CD4-positive, alpha-beta T cell treated with Interleukin-2 at 100 ng/mL for 4 hours (primary cell): ENCODE measurements at places on chromosomes 12 and 14.
A peak's percentile ranks its signal among the peaks of the same experiment; 100 is the strongest.

- DNase-seq = no peak
Observed at GRCh38 chr14:88791629-88792472, 902 bp downstream of the EML5 start.

- no peak for DNase-seq
Observed at GRCh38 chr12:56983386-56983785, 23.0 kb downstream of the ZBTB39 start.

- DNase-seq = peak; percentile 24
Observed at GRCh38 chr14:58298477-58299400, at the start of gene ARID4A. TSS of gene ARID4A (plus strand) at chr14:58298555. CDS start at chr14:58299855, 1,300 bp downstream.

DNA sequence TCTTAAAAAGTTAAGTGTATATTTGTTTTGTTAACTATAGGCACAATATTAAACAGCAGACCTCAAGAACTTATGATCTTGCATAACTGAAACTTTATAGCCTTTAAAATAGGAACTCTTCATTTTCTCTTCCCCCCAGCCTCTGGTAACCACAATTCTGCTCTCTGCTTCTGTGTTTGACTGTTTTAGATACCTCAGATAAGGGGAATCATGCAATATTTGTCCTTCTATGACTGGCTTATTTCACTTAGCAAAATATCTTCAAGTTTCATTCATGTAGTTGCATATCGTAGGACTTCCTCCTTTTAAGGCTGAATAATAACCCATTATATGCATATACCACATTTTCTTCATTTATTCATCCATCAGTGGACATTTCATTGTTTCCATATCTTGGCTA is 131.3 kb downstream of the PTPRO start:
- no peak for DNase-seq

GRCh38 chr12:56163533-56164344 is 5.6 kb downstream of the MYL6 start:
- DNase-seq = no peak

GRCh38 chr12:30440826-30441602 is 254.7 kb downstream of the IPO8 start:
- no peak for DNase-seq

- DNase-seq = no peak
Observed at GRCh38 chr14:94992046-94992445, 165.3 kb downstream of the DICER1 start.

- DNase-seq = no peak
Observed at GRCh38 chr14:49553106-49553505, 33.1 kb downstream of the RPS29 start.

DNA sequence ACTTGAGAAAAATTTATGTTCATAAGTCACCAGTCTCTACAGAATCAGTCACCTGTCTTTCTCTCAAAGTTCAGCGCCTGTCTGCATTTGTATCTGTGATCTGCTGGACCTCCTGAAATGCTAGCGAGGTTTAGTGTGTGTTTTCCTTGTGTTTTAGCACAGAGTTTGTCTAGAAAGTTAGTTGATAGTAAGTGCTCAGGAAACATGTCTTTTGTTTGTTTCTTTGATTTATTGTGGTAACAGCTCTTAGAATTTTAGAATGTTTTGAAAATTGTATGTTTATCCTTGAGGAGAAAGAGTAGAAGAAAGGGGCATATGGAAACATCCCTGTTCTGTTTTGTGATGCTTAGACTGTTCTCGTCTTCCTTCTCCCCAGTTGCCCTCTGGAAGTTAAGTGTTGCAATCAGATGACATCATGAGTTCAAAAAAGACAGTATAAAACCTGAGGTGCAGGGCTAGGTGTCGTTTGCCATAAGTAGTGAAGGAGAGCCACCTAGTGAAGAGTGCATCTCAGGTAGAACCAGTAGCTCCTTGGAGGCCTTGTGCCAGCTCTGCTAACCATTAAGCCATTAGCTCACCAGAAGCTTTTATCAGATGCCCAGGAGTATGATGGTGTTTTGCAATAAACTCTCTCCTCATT is 44.8 kb downstream of the FBXW8 start:
- peak; percentile 35 for DNase-seq

- no peak for DNase-seq
Observed at GRCh38 chr12:8831116-8831515, 8.7 kb downstream of the A2ML1 start.

- DNase-seq = no peak
Observed at GRCh38 chr12:95238150-95238549, 20.5 kb downstream of the VEZT start.

DNA sequence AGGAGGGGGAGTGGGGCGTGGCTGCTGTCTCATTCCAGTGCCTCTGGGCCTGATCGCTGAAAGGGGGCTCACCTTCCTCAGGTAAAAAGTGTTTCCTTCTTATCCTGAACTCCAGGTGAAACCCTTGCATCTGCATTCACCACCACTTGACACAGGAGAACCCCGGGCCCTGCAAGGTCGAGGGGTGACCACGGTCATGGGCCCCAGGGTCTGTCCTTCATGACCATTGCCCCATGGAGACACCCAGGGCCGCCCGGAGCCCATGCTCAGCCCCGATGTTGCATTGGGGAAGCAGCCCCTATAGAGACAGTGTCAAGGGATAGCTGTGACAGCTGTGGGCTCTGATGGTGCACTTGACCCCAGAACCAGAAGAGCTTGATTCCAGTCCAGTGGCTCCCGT is 34.4 kb upstream of the DYNC1H1 start:
- DNase-seq = no peak

- no peak for DNase-seq
Observed at GRCh38 chr12:12239127-12239526, 27.7 kb downstream of the LRP6 start.

GRCh38 chr14:68702578-68702977 is 90.3 kb downstream of the ZFP36L1 start:
- DNase-seq = no peak

DNA sequence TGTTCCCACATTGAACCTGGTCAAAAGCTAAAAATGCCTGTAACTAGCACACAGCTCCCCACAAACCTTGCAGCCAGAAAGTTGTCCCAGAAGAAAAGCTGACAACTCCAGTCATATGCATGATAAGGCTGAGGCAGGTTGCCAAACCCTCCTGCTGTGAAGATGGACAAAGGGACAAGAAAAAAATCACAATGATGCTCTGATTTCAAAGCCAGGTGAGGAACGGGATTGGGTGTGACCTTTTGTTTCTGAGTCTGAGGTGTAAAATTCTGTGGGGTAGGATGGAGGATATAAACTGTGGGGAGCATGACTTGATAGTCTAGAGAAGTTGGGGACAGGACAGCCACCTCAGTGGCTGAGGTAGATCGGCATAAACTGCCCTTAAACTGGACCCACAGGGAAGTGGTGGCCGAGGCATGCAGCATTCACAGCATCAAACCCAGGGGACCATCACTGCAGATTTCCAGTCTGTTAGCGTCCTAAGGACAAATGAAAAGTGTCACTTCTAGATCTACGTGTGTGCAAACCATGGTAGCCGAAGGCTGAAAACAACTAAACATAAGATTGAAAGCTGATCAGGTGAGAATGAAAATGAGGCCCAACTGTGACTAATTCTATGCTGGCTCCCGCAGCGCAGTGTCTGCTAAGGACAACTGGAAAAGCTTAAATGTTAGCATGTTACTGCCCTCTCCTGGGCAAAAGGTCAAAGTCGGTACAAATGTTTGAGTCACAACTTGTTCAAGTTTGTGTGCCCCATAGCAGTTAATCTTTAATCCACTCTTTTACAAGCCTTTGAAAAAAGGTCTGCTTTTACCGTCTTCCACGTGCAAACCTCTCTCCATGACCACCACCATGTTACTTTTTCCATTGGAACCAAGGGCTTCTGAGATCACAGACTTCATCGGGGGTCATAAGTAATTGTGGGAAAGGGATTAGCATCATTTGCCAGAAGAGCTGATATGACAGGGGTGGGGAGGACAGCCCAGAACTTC is 39.8 kb downstream of the GRIN2B start:
- no peak for DNase-seq

- no peak for DNase-seq
Observed at GRCh38 chr12:74619084-74619483, 81.4 kb downstream of the ATXN7L3B start.

DNA sequence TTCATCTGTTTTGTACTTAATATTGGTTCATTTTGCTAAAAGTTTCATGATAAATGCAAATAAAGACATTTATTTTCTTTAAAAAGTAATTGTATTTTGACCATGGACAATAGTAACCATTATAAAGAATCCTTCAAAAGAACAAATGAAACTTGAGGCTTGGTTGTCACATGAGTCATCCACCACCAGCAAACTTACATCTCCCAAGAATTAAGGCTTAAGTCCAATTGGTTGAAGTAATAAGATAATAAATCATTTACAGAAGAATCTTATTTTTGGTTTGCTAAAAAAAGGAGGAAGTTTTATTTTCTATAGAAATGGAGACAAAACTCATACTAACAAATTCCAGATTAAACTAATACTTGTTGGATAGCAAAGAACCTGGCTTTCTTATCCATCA is 84.8 kb upstream of the KITLG start:
- DNase-seq = no peak

DNA sequence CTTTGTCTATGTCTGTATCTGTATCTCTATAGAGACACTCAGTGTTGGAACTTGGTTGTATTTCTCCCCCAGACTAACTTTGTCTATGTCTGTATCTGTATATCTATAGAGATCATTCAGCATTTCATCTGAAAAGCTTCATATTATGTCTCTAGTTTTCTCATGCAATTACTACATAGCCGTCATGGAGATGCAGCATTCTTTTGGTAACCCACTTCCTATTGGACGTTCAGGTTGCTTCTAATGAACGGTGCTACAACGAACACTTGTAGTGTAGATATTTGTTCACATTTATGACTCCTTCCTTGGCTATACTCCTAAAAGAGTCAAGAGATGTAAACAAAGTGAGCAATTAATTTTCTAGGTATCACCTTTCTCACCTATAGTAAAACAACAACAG is 81.5 kb upstream of the KCNA1 start:
- no peak for DNase-seq

DNA sequence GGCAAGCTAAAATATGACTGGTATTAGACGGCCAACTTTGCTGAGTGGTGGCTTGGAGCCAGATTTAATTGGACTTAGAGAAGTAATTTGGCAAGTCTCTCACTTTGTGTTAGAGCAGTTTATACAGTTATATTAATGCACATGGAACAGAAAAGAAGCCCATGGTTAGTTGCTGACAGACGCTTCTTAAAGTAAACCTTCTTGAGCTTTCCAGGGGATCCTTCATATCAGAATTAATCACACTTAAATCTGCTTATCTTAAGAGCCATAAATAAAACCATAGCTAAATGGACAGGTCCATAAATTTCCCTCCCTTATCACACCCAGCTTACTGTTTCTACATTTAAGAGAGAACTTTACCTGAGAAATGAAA is 9.6 kb downstream of the GSG1 start:
- DNase-seq = no peak

DNA sequence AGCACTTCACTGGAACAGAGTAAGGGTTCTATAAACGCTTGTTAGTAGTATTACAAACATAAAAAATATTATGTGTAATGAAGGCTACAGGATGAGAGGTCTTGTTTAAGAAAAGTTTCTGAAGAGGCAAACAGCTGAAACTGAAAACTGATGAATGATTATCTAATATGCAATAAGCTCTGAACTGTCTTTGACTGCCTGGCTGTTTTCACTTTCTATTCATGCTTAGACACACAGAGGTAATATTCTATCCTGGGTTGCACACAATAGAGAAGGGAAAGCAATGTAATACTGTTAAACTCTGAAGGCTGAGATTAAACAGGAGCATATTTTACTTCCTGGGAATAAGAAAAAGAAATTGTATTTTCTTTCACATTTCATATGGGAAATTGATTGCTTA is 251.3 kb downstream of the ALX1 start:
- no peak for DNase-seq

- DNase-seq = no peak
Observed at GRCh38 chr12:15627995-15628945, 160.9 kb downstream of the EPS8 start.

DNA sequence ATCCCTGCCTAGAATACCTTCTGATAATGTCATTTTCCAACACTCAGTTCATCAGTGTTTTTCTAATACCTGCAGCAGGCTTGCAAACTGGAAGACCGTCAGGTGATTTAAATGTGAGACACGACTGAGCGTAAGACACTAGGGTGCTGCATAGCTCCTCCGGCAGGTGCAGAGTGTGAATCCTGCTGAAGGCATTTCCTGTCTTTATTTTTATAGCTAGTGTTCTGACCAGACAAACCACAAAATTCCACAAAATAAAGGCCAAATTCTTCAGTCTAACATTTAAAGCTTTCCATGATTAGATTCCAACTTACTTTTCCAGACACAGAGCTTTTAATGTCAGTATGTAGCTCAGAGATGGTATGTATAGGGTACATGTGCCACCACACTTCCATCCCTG is 70.7 kb downstream of the BBS10 start:
- no peak for DNase-seq

- DNase-seq = no peak
Observed at GRCh38 chr14:44669496-44669895, 162.4 kb upstream of the FSCB start.

DNA sequence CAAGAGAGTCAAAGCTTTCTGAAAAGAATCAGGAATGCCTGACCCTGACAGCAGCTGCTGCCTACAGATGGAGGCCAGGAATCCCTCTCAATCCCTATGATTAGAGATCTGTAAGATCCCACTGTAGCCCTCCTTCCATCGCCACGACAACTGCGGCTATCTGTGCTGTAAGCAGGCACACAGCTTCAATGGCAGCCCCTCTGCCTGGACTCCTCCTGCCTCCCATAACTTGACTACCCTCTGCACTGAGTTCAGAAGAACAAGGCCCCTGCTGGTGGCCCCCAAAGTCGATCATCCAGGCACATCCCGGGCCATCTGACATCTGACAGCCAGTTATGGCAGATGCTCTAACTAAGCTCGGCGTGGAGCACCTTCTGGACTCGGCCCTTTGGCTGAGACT is 2.9 kb downstream of the CLMN start:
- DNase-seq = no peak

DNA sequence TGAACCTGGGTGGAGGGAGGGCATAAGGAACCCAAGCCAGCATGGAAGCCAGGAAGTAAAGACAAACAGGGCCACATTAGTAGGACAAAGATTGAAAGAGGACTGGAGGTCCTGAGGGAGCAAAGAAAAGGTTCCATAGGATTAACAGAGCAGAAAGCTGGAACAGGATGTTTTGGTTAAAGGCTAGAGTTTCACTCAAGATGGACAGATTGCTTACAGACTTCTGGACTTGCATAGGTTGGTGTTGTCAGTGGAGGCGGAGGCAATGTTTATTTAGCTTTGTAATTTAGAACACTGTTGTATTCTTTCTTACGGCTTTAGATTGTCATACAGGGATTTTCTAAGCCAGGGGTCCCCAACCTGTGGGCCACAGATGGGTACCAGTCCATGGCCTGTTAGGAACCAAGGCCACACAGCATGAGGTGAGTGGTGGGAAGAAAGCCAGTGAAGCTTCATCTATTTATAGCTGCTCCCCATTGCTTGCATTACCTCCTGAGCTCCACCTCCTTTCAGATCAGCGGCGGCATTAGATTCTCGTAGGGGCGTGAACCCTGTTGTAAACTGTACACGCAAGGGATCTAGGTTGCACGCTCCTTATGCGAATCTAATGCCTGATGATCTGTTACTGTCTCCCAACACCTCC is 31.3 kb downstream of the ZNF664 start:
- no peak for DNase-seq
